ENCODE measurements at places on chromosomes 1 and 21.

DNA sequence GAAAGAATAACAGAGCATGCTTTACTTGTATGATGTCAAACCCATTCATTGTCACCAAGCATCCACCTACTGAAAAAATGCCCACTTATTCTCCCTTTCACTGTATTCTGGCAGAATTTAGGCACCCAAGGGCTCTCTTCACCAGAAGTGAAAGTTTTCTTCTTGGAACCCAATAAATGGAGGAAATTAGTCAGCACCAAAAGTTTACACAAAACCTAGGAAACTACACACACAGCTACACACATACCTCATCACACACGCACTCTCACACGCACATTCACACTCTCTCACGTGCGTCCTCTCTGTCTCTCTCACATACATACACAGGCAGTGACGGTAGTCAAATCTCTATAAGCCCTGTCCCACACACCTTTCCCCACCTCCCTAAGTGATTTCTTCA, 37.6 kb downstream of the MCOLN2 start:
- no peak for DNase-seq

DNA sequence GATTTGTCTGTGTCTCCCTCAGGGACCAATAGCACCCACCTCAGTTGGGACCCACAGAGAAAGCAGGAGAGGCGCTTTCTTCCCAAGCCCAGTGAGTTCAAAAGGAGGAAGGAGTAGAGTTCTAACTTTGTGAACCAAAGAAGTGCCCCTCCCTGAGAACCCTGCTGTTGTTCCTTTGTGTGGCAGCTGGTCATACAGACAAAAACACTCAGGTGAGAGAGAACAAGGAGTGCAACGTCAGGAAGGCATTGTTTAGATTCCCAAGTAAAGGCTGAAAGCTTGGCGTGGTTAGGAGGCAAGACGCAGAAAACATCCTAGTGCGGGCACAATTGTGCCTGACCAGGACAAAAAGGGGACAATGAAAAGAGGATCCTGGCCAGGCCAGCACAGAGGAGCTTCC, 654.6 kb downstream of the KIF26B start:
- DNase-seq = no peak

GRCh38 chr1:42259059-42259738, 75.8 kb downstream of the FOXJ3 start:
- DNase-seq = no peak

DNA sequence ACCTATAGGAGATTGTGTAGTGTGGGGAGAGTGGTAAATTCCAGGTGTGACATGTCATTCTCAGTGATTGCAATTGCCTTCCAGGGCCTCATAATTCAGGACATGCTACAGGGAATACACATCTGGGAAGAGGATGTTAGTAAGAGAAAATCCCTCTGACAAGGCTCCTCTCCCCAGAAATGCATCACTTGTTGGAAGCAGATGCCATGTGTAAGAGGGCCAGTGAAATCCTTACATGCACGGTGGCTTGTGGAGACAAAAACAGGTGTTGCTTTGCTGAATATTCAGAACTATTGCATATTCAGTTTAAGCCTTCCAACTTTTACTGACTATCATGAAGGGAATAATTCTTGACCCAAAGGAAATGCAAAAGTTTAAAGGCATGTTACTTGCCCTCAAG, 503.4 kb downstream of the NEGR1 start:
- no peak for DNase-seq

GRCh38 chr1:245330951-245331350, 176.2 kb downstream of the KIF26B start:
- no peak for DNase-seq

- DNase-seq = no peak
These were observed 24.4 kb downstream of the RC3H1 start for GRCh38 chr1:173997791-173998190.

DNA sequence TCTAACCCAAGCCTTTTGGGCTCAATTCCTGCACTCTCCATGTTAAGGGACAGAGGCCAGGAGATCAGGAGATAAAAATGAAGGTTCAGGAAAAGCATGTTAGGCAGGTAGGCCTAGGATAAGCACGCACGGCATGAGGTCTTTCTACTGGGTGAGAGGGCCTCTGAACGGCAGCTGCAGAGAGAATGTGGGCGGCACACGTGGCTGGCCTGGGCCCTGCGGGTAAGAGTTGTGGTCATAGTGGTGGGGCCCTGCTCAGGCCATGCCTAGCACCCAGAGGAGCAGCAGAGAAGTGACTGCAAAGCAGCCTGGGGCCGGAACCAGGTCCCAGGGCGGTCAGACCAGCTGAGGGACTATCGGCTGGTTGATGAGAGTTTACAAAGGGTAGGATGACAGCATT, 7.5 kb upstream of the FOXO6 start:
- no peak for DNase-seq

- DNase-seq = no peak
These were observed 752.1 kb downstream of the LTN1 start for GRCh38 chr21:28240586-28240985.

DNA sequence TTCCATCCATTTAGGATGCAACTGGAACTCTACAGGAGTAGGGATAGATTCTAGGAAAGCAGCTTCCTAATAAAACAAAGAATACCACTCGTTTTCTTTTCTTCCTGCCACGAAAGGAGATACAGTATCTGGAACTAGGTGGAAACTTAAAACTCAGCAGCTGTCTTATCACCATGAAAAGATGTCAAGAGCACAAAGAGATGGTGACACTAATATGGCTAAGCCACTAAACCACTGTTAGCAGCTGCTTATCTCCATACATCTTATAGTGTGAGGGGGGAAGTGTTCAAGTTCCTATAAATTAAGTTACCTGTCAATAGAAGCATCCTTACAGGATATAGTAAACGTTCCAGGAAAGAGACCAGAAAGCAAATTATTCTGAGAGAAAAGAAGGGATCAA, 162.5 kb downstream of the TYW3 start:
- DNase-seq = no peak

DNA sequence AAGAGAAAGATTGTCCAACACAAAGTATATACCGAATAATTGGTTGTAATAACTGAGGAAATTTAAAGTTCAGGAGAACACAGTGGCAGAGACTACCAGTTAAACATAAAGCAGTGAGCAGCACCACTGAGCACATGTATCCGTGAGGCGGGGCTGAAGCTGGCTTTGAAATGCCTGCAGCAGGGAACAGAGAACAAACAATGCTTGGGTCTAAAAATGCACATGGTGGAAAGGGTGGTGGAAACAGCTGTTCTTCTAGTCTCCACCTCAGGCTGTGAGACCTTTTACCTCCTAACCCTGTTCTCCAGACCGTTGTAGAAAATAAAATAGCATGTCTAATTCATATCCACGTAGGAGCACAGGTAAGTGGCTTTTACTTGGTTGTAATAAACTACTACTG, 7.7 kb upstream of the GNG4 start:
- DNase-seq = no peak

- no peak for DNase-seq
These were observed 6.1 kb upstream of the TINAGL1 start for GRCh38 chr1:31570228-31570627.

DNA sequence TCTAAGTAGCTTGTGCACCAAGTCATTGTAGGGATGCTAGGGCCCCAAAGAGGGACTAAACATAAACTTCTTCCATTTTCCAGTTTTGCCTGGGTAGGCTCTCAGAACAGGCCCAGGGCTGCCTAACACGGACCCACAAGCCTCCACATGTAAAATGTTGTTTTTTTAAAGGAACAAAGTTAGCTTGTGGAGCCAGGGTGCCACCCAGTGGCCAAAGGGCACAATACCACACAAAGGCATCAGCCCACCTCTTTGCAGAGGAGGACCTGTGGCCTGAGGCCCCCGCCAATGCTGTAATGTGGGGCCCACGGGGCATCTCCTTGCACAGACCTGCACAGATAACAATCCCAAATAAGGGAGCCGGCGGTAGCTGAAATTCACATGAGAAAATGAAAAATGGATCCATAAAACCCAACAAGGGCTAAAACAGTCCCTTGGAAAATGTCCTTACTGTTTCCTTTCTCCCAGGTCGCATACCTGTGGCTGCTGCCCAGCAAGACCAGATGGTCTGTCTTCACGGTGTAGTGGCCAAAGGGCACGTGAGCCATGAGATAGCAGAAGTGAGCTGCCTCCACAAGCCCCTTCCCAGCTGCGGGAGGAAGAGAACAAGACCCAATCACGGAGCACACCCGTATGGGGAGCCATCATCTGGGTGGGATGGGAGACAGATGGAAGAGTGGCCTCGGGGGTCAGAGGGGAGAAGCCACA, 23.8 kb downstream of the SEC16B start:
- no peak for DNase-seq

GRCh38 chr1:238624776-238625175, 734.1 kb upstream of the ZP4 start:
- DNase-seq = no peak

DNA sequence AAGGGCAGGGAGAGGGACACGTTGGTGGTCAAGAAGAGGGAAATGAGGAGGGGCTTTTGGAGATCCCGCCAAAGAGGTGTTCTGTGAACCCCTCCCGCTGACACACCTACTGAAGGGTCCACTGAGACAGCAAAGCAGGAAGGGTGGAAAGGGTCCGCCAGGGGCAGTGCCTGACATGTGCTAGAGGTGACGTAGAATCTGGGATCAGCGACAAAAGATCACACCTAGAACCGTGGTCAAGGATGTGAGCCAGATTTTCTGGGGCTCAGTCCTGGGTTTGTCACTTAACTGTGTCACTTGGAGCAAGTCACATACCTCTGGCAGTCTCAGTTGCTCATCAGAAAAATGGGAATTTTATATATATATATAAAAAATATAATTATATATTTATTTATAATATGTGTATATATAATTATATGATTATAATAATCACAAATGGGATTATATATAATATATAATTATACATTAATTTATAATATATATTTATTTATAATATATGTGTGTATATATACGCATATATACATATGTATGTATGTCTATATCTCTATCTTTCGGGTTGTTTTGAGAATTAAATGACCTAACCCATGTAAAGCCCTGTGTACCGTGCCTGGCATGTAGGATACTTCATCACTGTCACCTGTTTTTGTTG, 35.0 kb upstream of the ATP5PO start:
- no peak for DNase-seq

GRCh38 chr1:106897976-106898375, 158.5 kb upstream of the PRMT6 start:
- DNase-seq = no peak

DNA sequence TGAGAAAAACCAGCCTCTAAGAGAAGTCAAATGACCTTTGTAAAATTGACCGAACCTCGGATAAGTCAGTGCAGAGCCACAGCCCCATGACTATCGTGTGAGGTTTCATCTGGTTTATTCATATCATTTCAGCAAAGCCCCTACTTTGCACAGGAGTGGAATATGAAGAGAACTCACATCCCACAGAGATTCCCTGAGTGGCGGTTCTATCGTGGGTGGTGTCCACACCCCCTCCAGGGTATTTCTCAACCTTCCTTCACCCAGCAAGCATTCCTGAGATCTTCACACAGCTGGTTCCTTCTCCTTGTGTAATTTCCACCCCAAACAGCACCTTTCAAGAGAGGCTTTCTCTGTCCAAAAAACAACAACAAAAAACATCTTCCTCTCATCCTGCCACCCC, 47.5 kb downstream of the EVA1C start:
- DNase-seq = no peak

- DNase-seq = no peak
These were observed 13.9 kb downstream of the TTLL7 start for GRCh38 chr1:83985048-83985447.

GRCh38 chr1:16061266-16061665, 12.2 kb downstream of the FAM131C start:
- DNase-seq = no peak

DNA sequence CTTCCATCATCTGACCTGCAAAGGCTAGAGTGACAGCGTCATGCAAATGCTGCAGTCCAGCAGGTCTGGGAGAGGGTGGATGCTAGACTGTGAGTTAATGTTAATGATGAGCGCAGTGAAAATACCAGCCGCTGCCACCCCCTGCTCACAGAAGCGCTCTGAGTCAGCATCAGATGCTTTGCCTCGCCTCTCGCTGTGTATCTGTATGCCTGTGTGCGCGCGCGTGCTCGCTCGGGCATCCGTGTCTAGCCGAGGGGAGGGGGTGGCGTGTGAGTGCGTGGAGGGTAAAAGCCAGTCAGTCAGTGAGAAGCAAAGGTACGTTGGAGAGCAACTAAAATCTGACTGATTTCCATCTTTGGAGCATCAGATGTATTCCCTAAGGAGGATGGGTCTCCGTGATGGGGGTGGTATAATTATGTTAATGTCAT, 858.7 kb downstream of the USP25 start:
- DNase-seq = no peak

DNA sequence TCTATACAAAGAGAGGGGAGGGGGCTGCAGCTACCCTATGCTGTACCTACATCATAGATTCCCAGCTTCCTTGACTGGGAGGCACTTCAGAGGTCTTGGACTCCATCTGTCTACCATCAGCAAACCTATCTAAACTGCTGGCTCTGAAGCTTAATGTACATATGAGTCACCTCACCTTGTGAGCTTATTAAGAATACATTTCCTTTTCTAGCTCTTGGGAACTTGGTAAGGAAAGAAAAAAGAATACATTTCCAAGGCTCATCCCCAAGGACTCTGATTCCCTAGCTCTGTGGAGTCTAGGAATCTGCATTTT, 50.0 kb upstream of the PRELP start:
- DNase-seq = no peak

DNA sequence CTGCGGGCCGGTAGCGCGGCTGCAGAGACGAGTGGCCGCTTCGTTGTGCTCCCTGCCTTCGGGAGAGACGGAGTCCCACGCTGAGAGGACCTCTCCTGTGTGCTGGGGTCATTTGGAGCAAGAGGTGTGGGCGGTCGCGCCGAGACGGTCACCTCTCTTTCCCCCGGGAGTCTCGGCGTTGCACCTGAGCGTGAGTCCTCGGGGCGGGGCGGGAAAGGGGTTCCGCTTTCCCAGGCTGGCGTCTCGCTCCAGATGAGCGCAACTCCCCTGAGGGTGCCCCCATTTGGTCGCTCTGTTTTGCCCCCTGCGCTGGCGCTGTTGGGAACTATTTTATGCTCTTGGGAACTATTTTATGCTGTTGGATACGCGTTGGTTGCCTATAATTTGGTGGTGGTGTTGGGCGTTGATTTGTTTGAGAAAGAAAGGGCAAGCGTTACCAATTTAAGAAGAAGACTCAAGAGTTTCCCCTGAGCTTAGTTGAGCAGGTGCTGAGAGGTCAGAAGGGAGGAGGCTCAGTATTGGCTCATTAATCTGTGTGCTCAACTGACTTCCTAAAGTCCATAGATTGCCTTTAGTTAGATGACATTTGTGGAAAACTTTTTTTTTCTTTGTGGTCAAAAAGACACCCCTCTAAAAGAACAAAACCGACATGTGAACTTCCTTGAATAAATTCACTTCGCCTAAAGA, 683 bp downstream of the LRRC8B start:
- DNase-seq = no peak

Measured in stimulated activated CD8-positive, alpha-beta memory T cell treated with anti-CD3 and anti-CD28 coated beads, Interleukin-7, amount 100 ng/mL, for 1 hour (primary cell).